NB4 (cell line): ENCODE measurements at places on chromosomes 16 and 17.
A peak's percentile ranks its signal among the peaks of the same experiment; 100 is the strongest.

DNA sequence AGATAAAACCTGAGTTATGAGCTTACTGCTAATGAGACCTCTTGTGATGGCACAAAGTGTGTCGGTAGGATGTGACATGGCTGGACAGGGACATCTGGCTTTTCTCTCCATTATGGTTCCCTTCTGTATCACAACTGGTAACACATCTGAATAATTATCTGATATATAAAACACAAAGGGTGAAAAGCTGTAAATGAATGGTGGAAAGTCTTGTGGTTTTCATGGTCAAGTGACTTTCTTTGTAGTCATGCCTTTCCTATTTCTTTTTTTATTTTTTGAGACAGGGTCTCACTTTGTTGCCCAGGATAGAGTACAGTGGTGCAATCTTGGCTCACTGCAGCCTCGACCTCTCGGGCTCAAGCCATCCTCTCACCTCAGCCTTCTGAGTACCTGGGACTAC lies 35.3 kb upstream of the ZFHX3 start:
- no peak for DNase-seq

- DNase-seq: no peak
Observed at GRCh38 chr17:76270770-76271668, 5.9 kb downstream of the UBALD2 start.

- no peak for DNase-seq
Observed at GRCh38 chr17:32298721-32299579, 33.3 kb downstream of the RHBDL3 start.

GRCh38 chr16:7938175-7938574 lies 605.5 kb downstream of the RBFOX1 start:
- DNase-seq: no peak

GRCh38 chr16:3051009-3051408 lies 4.6 kb downstream of the MMP25 start:
- no peak for DNase-seq

- no peak for DNase-seq
Observed at GRCh38 chr17:17445925-17446665, 30.7 kb upstream of the MED9 start.

DNA sequence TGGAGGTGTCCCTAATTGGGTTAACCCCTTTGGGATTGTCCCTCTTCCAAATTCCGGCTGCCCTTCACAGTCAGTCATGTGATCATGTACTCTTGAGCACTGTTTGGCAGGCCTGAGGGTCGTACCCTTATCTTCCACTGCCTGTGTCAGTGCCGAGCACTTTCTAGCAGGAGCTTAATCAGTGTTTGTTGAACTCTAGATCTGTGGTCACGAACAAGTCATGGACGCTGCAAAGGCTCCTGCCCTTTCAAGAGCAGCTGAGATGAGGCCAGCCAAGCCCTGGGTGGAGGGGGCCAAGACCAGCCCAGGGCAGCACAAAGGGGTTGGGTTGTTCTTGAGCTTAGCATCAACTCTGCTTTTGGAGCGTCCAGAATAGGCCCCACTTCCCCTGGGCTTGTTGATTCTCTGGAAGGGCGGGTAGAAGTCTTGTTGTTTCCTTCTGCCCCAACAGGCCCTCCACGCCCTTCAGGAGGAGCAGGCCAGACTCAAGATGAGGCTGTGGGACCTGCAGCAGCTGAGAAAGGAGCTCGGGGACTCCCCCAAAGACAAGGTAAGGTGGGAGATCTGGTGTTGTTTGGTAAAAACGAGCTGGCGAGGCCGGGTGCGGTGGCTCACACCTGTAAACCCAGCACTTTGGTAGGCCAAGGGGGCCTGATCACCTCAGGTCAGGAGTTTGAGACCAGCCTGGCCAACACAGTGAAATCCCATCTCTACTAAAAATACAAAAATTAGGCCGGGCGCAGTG lies 5.3 kb downstream of the IFI35 start:
- no peak for DNase-seq

- no peak for DNase-seq
Observed at GRCh38 chr16:27600381-27600780, 50.4 kb downstream of the KATNIP start.

DNA sequence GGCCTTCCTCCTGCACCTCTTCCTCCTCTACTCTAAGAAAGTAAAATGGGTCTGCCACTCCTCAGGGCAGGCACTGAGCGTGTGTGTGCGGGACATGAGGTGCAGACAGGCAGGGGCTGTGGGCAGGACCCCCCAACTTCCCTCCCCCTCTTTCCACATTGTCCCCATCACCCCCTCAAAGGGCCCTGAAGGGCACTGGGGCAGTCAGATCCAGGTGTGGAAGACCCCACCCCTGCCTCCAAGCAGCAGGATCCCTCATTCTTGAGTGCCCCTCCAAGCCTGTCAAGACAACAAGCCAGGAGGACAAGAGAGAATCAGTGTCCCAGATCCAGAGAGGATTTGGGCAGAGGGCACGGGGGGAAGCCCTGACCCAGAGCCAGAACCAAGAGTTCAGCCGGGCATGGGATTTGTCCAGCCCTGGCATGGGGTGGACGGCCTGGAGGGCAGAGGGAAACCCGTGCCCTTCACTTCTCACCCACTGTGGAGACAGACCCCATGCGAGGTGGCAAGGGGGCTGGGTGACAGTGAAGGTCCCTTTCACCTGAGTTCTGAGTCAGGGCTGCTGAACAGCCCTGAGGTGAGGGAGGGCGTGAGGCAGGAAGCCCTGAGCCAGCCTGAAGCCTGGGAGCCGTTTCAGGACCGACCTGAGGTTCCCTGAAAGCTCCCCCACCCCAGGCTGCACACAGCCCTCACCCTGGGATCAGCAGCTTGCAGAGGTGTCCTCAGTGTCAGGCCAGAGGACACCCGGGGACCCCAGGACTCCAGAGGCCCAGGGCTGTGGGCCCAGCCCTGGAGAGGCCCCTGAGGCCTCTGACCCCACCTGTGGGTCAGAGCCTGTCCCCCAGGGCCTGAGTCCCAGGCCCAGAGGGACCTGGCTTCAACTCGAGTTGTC lies 45.8 kb downstream of the USP22 start:
- no peak for DNase-seq

DNA sequence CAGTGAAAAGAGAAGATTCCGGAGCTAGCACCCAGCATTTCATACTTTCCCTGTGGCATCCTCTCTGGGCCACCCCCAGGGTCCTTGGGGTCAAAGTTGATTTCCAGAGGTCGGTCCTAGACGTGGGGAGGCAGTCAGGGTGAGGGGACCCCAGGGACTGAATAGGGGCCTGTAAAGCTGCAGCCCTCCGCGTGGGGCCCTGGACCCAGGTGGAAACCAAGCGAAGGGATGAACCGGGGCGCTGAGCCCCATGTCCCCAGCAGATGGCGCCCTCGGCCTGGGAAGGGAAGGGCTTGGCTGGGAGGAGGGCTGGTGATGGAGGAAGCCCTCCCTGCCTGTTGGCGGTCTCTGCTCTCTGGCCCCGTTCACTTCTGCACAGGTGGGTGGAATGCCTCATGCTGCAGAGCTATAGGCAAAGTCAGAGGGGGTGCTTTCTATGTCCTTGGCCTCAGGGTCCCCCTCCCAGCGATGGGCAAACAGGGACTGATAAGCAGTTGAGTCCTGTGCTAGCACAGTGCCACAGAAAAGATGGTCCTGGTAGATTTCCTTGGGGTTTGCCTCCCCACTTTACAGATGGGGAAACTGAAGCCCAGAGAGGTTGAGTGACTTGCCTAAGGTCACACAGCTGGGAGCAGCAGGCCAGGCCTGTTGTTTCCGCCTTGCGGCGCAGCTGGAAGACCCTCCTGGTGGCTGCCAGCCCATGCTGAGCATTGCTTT lies 163.4 kb upstream of the CIBAR2 start:
- DNase-seq: peak; percentile 74

DNA sequence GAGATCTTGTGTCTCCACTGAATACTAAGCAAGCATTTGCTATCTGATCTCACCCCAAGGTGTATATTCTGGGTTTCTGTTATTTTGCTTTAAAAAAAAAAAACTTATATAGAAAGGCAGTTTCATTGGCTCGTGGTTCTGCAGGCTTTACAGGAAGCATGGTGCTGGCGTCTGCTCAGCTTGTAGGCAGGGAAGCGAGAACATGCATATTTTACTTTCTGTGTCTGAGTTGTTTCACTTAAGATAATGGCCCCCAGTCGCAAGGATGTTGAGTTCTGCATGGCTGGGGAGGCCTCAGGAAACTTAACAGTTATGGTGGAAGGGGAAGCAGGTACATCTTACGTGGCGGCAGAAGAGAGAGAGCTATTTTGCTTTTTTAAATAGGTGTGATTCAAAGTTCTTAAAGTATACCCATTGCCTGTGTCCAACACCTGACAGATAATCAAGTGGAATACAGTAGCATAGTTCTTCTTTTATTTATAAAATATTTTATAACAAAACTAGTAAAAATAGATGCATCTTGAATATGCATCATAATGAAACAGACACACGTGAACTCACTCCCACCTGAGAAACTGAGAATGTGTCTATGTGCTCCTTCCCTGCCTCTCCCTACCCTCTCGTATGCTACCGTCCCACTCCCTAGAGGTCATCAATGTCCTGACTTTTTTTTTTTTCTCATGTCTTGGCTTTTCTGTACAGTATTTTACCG lies 15.4 kb upstream of the ARHGAP17 start:
- DNase-seq: no peak

- no peak for DNase-seq
Observed at GRCh38 chr17:3754458-3755334, 31.0 kb downstream of the HASPIN start.

DNA sequence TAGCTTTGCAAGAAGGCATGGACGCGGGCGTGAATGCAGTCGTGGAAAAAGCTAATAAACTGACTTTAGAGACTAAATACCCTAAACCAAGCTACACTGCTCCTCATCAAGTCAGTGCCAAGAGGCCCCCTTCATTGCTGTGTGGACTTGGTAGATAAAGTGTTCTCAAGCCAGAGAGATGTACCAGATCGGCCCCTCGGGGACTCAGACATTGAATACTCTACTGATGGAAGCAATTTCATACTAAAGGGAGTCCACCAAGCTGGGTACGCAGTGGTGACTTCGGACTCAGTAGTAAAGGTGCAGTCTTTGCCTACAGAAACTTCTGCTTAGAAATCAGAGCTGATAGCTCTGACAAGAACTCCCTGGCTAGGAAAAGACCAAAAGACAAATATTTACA lies 8.8 kb downstream of the POLR3K start:
- no peak for DNase-seq

DNA sequence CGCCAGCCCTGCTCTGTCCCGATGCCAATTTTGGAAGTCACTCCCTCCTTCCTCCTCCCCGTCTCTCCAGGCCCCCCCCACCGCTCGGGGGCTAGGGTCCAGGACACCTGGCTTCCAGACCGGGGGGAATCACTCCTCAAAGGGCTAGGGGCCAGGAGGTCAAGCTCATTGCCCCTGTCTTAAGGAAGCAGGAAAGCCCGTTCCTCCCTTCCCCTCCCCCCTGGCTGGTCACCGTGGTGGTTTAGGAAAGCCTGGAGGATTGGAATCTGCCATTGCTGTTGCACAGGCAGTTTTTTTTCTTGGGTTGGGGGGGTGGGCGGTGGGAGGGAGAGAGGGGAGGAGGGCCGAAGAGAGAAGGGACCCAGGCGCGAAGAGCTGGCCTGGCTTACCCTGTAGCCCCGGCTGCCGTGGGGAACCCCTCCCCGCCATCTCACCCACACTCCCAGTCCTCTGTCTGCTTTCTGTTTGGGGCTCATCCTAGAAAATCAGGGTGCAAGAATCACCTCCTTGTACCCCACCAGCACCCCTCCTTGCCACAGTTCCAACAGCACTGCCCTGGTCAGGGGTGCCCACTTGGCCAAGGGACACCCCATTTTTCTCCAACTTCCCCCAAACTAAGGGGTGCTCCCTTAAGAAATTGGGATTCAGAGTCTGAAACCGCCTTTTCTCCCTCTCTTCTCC lies 2.9 kb upstream of the BCL6B start:
- DNase-seq: no peak

GRCh38 chr17:71942626-71943025 lies 178.2 kb upstream of the SOX9 start:
- peak; percentile 12 for DNase-seq

GRCh38 chr17:57676543-57676942 lies 68.6 kb downstream of the CCDC182 start:
- no peak for DNase-seq

DNA sequence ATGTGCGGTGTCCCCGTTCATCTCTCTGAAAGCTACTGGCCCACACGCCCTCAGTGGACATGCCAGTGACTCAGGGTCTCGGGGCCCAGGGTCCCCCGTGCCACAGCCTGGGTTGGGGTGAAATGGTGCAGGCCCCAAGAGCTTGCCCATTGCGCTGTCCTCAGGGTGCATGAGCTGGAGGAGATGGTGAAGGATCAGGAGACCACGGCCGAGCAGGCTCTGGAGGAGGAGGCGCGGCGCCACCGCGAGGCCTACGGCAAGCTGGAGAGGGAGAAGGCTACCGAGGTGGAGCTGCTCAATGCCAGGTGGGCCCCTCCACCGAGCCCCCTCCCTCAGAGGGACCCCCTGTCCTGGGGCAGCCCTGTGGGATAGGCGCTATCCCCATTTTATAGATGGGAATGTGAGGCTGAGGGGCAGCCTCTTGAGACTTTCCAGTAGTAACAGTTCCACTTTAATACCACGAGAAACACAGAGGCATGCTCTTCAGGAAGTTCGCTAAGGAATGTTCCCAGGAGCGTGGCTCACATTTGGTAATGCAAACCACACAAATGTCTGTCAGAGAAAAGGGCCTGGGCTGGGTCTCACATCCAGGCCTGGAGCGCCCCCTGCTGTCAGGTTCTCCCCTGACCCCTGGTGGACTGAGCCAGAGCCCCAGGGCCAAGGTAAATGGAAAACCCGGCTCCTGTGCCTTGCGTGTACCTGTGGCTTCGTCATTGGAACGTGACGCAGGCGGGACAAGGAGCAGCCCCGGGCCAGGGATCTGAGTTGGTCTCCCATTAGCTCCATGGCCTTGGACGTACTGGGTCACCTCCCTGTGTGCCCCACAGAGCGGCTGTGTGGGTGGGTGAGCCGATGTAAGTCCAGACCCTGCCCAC lies 133.7 kb downstream of the RAB11FIP4 start:
- DNase-seq: peak; percentile 84

DNA sequence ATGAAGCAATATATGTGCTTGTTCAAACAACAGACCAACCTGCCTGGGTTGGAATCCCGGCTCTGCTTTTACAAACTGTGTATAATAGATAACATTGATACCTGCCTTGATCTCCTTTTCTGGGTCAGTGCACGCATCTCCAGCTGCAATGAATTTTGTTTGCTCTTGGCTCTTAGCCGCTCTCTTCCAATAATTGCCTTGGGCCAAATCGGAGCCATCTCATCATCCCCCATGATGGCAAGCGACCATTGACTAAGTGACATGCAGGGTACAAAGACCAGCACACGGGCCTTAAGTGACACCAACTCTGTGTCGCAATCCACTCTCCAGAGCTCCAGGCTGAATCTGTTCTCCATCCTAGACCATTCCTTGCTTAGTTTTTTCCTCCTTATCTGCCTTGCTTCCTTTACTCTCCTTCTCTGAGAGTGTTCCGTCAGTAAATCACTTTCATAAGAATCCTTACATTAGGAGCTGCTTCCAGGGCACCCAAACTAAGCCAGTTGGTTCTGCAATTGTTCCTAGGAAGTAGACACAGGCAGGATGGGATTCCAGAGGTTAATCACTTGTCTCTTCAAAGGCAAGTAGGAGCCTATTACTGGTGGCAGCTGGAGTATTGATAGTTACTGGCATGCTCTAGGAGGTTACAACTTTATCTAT lies 134.2 kb downstream of the ABCA8 start:
- DNase-seq: no peak

GRCh38 chr17:80855948-80856862 lies 135.4 kb upstream of the CHMP6 start:
- DNase-seq: peak; percentile 90

- DNase-seq: no peak
Observed at GRCh38 chr17:51057534-51057933, 63.1 kb downstream of the SPAG9 start.
